ENCODE measurements at places on chromosomes 5 and 9.
A peak's percentile ranks its signal among the peaks of the same experiment; 100 is the strongest.

DNA sequence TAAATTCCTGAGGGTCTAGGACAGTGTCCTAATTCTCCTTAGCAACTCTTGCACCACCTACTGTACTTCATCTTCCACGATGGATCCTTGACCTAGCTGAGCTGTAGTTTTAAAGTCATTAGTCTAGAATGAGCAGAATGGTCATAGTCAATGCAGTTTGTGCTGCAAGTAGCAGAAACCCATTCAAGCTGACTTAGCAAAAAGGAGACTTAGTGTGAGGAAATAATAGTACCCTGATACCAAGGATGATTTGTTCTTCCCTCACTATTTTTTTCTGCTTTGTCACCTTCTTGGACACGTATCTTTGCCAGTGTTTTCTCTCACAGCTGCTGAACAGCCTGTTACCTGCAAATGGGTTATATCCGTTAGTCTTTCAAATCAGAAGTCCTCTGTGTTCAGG is 5.3 kb downstream of the MFAP3 start:
- no peak for DNase-seq

DNA sequence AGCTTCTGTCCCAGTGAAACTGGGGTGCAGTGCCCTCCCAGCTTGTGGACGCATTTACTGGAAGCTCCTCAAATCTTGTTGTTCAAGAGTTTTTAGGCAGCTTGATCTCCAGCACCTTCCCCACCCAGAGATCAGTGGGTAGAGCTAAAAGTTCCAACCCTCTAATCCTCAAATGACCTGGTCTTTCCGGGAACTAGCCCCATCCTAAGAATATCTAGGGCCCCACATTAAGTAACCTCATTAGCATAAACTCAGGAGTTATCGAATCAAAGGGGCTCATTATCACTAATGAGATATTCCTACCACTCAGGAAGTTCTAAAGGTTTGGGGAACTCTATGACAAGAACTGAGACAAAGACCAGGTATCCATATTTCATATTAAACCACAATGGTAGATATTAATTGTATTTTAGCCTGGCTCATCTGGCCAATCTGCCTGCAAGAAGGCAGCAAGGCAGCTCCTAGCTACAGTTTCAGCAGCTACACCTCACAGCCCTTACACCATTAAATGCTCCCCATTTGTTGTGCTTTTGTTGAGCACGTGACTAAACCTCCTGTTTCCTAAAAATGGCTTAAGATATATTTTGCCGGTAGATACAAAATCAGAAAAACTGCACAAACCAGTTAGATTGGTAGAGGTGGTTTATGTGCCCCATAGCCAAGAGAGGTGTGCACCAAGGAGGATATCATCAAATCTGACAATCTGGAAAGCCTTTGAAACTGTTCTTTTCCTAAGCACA is 24.6 kb upstream of the SLC22A5 start:
- no peak for DNase-seq

DNA sequence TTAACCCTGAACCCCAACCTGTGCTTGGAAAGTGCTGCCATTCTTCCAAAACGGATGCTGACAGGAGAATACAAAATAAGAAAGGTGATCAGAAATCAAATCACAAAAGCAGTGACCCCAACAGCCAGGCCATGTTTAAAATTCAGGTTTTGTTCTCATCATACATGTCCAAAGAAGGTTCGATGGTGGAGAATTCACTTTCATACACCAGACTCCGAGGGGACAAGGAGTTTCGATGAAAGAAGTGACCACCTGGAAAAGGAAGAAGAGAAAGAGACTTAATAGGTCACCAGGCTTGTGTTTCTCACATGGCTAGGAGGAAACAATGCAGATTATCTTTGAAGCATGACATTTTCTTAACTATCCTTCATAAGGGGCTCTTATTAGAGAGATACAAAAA is 12.5 kb upstream of the TBC1D9B start:
- no peak for DNase-seq

DNA sequence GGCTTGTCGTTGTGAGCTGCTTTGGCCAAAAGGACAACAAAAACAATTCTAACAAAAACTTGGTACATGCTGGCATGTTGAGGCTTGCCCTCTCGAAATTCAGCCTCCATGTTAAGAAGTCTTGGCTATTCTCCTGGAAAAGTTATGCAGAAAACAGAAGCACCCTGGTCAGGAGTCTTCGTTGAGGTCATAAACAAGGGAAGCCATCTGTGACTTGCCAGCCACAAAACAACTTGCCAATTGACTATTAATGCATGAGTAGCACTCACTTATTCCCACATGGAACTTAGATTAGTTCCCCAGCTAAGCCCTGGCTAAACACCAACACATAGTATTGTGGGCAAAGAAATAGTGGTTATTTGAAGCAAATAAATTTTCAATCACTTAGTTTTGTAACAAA is 521.0 kb upstream of the CHD1 start:
- no peak for DNase-seq

- no peak for DNase-seq
These were observed 1363.9 kb downstream of the MAT2B start for GRCh38 chr5:164869325-164869724.

GRCh38 chr5:5424736-5425135 is 2.3 kb downstream of the ICE1 start:
- DNase-seq, result no peak

DNA sequence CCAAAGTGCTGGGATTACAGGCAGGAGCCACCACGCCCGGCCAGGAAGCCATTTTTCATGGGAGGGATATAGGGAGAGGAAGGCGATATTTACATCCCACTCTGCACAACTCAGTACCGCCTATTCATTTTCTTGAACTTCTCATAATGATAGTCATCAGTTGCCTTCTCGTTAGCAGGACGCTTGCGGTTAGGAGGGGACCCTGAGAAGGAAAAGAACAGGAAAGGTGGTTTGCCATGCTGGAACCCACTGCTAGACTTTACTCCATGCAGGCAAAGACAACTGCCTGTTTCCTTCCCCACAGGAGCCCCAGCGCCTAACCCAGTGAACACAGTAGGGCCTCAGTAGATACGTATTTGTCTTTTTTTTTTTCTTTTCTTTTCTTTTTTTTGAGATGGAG is 4.1 kb upstream of the TOR1A start:
- DNase-seq, result no peak

DNA sequence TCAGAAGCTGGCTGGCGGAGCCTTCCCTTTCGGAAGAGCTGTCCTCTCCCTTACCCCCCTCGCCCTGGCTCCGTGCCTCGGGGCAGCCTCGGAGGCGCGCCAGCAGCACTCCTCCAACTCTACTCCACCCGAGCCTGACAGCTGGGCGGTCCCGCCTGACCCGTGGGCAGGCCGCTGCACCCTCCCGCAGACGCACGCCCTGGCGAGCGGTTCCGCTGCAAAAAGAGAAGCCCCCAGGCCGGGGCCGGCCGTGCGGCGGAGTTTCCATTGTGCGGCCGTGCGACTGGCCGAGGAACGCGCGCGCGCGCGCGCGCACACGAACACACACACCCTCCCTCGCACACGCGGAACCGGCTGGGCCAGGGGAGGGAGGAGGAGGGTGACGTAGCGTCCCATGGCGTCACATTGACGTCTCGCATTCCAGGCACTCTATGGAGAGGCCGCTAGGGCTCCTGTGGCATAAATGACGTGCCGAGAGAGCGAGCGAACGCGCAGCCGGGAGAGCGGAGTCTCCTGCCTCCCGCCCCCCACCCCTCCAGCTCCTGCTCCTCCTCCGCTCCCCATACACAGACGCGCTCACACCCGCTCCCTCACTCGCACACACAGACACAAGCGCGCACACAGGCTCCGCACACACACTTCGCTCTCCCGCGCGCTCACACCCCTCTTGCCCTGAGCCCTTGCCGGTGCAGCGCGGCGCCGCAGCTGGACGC is at the start of gene NR4A3:
Gene NR4A3, plus strand, starts transcription at position 490 of the 713 bp plus-strand sequence. CDS start 6,158 bp downstream, outside the sequence.
- DNase-seq, result peak; percentile 88

DNA sequence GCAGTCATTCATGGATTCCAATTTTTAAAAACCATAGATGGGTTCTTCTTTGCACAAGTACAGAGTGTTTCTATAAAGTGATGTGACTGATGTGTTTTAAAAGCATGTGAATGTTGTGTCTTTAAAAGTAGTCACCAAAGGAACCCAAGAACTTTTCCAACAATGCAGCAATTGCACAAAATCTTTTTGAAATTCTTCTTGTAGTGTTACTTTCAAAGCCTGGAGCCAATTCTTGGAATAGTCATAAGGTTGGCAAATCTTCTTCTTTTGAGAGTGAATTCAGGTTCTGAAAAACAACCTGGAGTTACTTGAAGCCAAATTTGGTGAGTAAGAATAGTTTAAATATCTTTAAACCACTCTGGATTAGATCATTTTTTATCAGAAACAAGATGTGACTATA is 10.5 kb downstream of the GRAMD2B start:
- no peak for DNase-seq

DNA sequence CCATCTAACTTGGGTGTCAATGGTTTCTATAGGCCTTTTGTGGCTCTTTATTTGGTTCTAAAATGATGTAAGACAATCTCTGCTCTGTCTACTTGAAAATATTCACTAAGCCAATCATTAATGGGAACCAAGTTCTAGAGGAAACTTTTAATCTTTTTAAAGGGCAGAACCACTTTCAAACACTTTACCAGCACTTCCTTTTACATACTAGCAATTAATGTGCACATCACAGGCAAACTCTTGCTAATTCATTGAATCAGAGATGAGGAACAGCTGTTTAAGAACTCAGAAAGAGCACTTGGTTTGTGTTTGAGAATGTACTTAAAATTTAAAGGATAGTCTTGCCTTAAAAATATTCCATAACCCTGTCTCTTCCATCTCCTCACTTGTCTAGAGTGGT is 83.4 kb downstream of the PAPPA start:
- no peak for DNase-seq

- no peak for DNase-seq
These were observed 649.1 kb downstream of the BNC2 start for GRCh38 chr9:16221366-16221765.

- no peak for DNase-seq
These were observed 401.6 kb downstream of the TMEM232 start for GRCh38 chr5:110324876-110325275.

DNA sequence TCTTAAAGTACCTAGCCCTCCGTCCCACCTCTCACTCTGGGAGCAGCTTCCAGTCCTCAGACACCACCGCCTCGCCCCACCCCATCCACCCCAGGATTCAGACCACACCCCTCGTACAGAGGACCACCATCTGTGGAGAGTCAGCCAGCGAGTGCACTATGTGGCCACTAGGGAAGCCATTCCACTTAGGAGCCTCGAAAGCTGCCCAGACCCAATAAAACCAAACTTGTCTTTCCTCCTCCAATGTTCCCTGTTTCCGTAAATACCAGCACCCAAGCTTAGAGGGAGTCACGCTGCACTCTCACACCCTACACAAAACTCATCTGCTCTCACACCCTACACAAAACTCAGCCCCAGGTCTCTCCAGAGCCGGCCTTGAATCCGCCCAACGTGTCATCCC is 1.9 kb downstream of the GCNT4 start:
- DNase-seq, result no peak

GRCh38 chr9:118029425-118029824 is 325.2 kb downstream of the TLR4 start:
- no peak for DNase-seq

All from NCI-H1048 (cell line).